ENCODE measurements at places on chromosomes 1 and 21.

- DNase-seq: no peak
These were observed 116.4 kb upstream of the HOOK1 start for GRCh38 chr1:59698386-59698785.

- DNase-seq: no peak
These were observed 130.6 kb downstream of the MRPS6 start for GRCh38 chr21:34203851-34204420.

- DNase-seq: no peak
These were observed 4.8 kb upstream of the MMEL1 start for GRCh38 chr1:2637442-2638145.

DNA sequence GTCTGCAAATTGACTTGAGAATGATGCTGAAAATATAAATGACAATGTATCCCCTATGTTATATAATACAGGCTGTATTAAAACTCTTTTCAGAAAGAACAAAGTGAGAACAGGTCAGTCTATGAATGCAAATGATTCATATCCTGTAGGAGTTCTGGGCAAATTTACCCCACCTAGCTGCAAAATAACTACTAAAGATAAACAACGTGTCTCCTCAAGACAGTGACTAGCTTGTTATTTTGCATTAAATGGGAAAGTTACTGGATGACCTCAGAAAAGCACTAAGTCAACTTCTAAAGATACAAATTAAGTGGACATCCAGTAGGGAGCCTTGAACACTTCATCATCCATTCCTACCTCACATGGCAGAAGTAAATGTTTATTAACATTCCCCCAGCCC is 11.1 kb downstream of the RNF19B start:
- DNase-seq: no peak

DNA sequence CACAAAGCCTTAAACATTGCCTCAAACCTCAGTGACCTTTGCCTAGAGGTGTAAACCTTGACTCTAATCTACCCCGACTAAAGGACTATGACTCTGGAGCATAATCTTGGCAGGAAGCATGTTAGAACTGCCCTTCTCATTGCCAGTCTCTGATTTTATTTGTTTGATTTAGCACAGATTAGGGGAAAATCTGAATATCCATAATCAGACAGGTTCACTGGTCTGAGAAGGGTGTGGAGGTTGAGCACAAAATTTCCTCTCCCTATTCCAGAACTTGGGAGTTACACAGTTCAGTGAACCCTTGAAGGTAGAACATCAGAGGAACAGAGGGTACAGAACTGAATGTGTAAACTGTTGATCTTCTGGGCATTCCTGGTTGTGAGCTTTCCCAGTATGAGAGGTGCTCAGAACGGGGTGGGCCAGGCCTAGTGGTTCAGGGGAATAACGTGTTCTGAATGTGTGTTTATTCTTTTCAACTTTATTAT is 8.3 kb upstream of the PSMB4 start:
- DNase-seq: no peak

DNA sequence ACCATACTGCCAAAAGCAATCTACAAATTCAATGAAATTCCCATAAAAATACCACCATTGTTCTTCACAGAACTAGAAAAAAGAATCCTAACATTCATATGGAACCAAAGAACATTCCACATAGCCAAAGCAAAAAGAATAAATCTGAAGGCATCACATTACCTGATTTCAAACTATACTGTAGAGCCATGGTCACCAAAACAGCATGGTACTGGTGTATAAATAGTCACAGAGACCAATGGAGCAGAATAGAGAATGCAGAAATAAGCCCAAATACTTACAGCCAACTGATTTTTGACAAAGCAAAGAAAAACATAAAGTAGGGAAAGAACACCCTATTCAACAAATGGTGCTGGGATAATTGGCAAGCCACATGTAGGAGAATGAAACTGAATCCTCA is 6.2 kb upstream of the DEPDC1 start:
- no peak for DNase-seq

- DNase-seq: no peak
These were observed 38.8 kb downstream of the ARID1A start for GRCh38 chr1:26734501-26735058.

DNA sequence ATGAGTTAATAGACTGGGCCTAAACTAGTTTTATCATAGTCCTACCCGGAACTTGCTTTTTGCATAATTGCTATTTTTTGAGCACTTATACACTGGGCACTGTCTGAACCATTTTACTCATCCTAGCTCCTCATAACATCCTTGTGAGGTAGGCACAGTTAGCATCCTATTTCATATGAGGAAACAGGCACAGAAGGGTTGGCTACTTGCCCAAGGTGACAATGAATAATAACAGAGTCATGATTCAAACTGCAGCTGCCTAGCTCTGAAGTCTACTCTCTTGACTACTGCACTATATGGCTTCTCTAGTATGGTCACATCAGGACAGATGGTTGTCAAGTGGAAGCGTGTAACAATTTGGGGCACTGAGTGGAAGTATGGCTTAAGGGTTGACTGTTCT is 18.2 kb upstream of the RC3H1 start:
- no peak for DNase-seq

- DNase-seq: no peak
These were observed 1.2 kb downstream of the SARS1 start for GRCh38 chr1:109214695-109215623.

DNA sequence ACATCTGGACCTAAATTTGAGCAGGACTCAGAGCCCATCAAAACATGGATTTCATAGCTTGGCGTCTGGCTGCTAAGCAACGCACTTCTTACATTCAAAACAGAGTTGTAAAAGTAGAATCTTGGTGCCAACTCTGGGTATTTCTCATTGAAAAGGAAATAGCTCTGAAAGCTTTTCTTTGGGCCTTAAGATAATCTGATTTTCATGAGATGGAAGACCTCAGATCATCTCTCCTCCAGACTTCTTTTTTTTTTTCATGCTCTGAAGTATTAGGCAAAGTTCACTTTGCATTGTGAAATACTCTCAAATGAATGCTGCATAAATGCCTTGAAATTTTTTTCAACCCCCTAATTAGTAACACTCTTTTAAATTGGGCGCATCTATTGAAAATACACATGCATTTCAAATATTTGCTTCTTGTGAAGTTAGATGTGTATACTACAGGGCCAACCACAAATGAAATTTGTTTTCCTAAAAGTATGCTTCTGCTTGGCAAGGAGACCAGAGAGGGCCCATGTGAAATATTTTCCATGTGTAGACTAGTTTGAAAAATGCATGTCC is 4.2 kb downstream of the ADAMTS5 start:
- DNase-seq: no peak

- DNase-seq: no peak
These were observed 91.7 kb upstream of the GNG4 start for GRCh38 chr1:235741294-235741693.

DNA sequence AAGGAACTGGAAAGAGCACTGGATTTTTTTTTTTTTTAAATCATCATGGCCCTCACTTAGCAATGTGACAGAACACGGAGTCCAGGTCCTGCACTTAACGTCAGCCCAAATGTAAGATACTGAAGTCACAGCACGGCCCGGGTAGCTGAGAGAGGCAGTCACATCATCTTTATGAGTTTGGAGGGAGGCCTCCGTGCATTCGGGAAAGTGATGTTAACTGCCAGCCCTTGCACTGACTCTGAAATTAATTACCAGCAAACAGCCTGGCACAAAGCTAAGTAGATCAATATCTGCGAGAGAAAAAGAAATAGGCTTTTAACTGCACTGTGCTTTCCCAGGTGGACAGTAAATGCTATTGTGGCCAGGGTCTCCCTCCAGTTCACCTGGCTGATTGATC is 109.5 kb upstream of the ADAR start:
- no peak for DNase-seq

DNA sequence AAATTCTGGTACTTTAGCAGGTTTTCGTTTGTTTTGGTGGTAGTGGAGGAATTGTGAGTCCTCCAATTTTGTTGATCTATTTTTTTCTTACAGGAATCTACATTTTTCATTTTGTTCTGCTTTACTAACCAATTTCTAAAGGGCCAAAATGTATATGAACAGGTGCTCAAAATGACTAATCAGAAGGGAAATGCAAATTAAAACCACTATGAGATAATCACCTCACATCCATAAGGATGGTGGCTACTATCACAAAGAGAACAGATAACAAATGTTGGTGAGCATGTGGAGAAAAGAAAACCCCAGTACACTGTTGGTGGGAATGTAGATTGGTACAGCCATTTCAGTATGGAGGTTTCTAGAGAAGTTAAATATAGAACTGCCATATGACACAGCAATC is 134.2 kb downstream of the LMO4 start:
- no peak for DNase-seq

DNA sequence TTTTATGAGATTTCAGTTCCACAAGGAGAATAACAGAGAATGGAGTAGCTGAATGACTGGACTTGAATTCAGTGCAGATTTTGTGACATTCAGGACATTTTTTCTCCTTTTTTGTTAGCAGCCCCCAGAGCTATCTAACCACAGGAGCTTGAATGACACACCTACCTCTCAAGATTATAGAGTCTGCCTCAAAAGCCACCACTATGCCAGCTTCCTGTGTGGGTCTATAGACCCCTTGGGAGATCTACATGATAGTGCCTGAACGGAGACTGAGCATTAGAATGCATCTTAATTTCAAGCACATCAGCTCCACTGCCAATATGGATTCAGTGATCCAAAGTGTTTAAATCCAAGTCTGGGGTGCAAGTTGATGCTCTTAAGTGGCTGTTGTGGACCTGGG is 74.4 kb upstream of the ZNF648 start:
- DNase-seq: no peak

- no peak for DNase-seq
These were observed 22.6 kb upstream of the KCNQ4 start for GRCh38 chr1:40760984-40761383.

Data from CD4-positive, alpha-beta T cell (primary cell).